EH (cell line): ENCODE measurements at places on chromosomes 2 and 18.

- DNase-seq: peak; percentile 93
Measured at GRCh38 chr2:28716265-28716865, 35.3 kb upstream of the PPP1CB start.

DNA sequence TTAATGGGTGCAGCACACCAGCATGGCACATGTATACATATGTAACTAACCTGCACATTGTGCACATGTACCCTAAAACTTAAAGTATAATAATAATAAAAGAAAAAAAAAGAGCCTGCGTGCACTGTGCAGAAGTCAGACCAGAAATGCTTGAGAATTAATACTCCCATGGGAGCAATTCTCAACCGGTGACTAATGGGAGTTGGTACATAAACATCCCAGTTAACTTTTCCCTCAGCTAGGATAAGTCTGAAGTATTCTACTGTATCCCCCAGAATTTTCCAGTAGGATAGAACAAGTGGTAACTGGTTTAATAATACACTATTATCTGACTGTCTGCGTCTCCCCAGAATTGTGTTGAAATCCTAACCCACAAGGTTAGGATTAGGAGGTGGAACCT is 113.6 kb upstream of the COL5A2 start:
- DNase-seq: peak; percentile 77

GRCh38 chr2:149595056-149595963 is 7.7 kb upstream of the MMADHC start:
- peak; percentile 65 for DNase-seq

- DNase-seq: no peak
Measured at GRCh38 chr2:231640241-231640640, 47.6 kb downstream of the TEX44 start.

- no peak for DNase-seq
Measured at GRCh38 chr18:78562531-78562961, 417.1 kb upstream of the SALL3 start.

DNA sequence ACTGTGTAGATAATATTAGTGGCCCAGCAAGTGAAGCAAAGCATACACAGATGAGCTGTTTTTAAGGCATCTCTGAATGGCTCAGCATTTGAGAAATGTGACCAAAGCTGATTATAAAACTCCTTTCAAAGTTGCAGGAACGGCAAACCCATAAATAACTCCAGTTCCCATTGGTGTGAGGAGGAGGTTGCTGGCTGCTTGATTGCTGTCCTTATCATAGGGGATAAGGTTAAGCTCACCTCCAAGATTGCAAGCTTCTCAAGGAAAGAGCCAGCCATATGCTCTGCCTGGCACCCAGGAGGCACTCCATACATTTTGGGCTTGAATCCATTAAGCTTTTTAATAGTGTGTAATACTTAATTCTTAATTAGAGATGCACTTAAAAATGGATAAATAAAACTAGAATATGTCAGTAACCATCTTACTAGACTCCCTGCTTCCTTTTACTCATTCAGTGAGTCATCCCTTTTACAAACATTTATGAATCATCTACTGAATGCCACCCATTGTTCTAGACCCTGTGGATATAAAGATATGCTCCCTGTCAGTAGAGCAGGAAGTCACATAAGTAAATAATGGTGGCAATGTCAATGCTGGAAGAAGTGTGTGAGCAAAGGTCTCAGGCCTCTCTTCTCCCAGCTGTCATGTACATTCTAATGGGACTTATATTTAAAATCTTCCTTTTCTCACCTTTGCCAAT is 99.3 kb downstream of the SPATS2L start:
- peak; percentile 94 for DNase-seq

GRCh38 chr2:37315364-37315763 is 9.3 kb downstream of the PRKD3 start:
- DNase-seq: no peak

DNA sequence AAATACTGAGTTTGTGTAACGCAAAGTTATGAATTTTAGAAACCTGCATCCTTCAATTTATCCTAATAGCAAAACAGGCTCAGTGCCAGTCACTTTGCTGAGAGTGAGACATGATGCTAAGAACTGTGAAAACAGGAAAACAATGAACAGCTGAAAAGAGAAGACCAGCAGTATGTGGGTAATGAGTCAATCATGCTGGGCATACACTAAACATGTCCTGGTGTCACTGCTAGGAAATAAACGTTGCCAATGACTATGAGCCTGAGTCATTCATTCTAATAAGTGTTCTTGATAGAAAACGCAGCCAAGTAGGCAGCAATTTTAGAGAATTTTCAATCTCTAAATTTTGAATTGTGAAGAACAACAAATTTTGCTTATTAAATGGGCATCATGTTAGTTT is 237.3 kb downstream of the GALR1 start:
- DNase-seq: no peak

DNA sequence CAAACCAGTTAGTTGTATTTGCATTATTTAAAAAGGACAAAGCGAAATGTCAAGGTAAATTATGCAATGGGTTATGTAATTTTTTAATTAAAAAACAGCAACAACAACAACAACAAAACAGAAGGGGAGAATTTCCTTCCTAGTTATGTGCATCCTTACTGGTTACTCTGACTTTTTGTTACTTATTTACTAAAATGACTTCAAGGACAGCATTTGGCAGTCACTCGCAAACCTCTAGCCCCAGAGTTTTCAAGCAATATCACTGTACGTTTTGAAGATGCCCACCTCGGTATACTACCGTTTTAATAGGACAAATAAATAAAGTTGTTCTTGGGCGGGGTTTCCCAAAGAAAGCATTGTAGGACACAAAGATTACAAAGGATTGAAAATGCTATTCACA is 24.7 kb upstream of the MRO start:
- no peak for DNase-seq

- DNase-seq: no peak
Measured at GRCh38 chr2:188279093-188279445, 12.6 kb upstream of the GULP1 start.

- DNase-seq: no peak
Measured at GRCh38 chr2:162919111-162919510, 80.5 kb upstream of the KCNH7 start.

GRCh38 chr2:143083636-143084035 is 45.6 kb upstream of the ARHGAP15 start:
- peak; percentile 73 for DNase-seq

DNA sequence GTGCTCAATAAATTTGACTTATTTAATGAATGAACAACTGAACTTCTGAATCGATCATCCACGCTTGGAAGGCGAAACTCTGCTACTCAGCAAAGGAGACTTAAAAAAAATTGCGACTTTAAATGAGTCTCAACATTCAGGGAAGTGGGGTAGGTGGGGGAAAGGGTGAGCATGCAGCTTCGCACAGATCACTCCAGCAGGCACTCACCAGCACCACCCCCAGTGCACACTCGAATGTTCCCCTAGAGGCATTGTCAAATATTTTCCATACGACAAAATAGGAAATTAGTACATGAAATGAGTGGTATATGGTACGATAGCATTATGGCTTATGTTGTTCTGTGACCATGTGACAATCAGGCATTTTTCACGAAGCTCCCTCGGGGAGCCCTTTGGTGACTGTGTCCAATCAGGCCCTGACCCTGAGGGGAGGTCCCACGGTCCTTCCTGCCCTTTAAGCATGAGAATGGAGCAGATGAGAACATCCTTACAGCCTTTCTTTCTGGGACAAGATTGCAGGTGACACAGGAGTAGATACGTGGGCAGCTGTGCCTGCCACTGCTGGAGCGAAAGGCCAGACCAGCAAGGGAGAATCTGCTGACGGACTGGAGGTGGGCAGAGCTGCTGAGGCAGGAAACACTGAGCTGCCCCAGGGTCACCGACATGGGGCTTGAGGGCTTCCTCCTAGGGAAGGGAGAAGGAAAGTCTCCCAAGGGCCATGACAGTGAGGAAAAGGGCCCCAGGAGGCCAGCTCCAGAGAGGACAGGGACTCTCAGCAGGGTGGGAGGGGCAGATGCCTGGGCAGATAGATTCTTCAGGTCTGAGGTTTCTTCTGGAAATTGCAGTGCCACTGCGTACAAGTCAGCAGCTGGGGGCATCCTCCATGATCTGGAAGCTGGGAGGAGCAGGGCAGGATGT is 101.3 kb upstream of the ID2 start:
- DNase-seq: no peak

DNA sequence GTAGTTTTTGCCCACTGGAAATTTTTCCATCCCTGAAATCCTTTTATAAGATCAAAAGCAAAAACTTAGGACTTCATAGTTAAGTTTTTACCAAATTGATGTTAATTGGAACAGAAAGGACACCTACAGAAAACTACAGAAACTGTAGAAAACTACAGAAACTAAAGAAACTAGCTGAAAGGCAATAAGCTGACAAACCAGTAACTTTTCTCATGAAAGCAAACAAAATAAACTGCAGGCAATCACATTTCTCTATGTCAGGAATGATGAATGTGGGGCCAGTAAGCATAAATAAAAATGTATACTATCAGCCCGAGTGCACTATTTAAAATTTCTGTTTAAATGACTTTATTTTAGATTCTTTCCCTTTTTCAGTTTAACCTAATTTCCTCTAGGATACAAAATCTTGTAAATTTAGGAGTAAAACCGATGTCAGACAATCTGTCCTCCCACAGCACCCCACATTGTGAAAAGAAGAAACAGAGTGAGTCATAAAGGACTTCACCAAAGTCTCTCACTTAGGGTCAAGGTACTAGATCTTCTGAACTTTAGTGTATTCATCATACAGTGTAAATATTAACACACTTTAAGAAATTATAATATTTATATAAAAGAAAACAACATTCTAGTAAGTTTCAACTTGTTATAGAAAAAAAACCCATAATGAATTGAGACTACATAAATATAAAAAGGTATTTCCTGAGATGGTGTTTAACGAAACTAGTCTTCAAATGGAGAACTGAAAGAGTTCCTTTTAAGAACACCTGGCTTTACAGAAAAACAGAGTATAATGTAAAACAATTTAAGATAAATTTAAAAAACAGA is 46.6 kb downstream of the USP40 start:
- DNase-seq: no peak

DNA sequence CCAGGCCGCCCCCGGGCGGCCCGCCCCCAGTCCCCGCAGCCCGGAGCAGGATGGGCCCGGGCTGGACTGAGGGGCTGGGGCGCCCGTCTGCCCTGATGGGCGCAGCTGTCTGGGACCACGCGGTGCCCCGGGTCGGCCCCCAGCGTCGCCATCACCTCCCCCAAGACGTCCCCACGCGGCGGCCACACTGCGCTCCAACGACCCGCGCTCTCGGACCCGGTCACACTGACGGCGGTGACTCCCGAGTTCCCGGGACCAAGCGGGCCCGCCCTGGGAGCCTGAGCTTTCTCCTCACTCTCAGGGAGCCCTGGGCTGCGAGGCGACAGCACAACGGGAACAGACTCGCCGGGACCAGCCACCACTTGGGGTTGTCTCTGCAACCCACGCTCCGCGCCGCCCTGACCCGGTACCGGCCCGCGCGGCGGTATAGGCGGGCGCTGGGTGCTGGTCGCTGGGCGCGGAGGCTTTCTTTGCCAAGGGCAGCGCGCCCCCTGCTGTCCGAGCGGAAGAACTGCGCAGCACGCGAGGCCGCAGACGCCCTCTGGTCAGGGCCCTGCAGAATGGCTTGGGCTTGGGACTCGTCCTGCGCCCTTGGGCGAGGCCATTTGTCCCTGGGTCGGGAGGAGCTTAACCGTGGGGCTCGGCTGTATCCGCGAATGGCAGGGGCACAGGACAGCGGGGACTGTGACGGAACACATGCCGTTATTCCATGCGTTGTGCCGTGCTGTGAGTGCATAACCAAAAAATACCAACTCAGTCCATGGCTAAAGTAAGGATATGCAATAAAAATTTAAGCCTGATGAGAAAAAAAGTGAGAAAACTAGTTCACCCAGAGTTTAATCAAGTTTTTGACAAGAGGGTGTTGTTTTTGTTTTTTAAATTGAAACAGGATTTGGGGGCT is 54.8 kb upstream of the ANKRD62 start:
- peak; percentile 78 for DNase-seq

DNA sequence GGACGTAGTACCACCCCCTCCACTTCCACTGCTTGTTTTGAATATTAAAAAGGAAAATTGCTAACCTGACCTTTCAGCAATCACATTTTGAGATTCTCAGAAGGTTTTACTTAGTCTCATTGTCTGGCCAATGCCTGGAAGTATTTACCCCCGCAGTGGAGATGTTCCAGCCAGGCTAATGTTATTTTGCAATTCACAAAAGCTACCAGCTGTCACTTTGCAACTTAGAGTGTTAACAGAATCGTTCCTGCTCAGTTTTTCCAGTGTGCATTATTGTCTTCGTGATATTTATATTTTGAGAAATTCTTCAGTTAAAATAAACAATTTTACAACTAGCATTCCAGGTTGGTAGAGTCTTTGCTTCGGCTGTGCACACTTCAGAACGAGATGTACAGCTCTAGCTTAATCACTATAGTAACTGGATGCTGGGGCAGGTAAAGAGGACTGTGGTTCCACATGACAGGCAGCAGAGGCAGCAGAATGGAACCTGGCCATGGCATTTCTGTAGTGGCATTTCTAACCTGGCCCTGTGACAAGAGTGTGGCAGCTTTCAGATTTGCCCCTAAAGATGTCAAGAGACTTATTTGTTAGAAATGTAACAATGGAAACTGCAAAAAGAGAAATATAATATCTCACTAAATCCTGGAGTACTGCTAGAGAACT is 85.1 kb downstream of the DTNA start:
- DNase-seq: no peak

GRCh38 chr2:231181860-231182512 is 16.4 kb upstream of the ARMC9 start:
- DNase-seq: peak; percentile 75

- no peak for DNase-seq
Measured at GRCh38 chr2:235287375-235287733, 206.5 kb upstream of the AGAP1 start.

DNA sequence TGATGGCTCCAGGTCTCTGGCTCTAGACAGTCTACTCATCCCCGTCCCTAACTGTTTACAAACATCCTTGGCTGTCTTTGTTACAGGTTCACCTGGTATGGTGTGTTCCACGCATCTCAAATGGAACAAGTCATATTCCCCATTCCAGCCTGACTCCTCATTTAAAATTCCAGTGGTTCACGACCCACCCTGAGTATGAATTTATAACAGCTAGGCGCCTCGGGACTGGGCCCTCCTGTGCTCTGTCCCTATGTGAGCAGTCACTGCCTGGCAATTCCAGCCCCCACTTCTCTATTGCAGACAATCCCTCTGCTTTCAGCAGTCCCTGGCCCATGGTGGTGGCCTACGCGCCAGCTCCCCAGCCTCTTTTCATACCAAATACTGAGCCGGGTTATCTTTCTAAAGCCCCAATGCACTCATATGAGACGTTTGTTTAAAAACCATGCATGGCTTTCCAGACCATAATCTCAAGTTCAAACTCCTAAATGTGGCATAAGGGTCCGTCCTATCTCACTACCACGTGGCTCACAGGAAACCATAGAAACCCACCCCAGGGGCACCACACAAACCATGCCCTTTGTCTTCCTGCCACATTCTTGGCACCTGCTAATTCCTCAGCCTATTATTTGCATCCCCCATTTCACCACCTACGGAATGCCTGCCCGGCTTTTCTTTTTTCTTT is 1.6 kb downstream of the SERPINB8 start:
- DNase-seq: peak; percentile 23

DNA sequence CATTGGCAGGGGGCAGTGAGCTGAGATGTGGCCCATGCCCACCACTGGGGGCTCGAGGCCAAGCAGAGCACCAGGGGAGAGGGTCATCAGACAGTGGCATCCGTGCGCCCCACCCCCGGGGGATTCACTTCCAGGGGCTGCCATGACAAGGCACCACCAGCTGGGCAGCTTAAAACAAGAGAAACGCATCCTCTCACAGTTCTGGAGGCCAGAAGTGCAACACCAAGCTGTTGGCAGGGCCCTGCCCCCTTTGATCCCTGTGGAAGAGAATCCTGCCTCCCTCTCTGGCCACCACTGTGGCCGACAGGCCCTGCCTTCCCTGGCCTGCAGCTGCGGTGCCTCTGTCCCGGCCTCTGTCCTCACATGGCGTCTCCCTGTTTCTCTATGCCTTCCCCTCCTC is 187.7 kb upstream of the ID2 start:
- DNase-seq: no peak
